B cell (primary cell): ENCODE measurements at places on chromosomes 13 and 19. TPM values are rescaled to one million over a fixed set of nuclear protein-coding genes. Genes with fewer than 3 reads are reported as not detected.

The GPI gene
- 99.3 and 102 TPM in 2 replicates for total RNA-seq

The C1QTNF9 gene
- total RNA-seq: not detected in 2 replicates

- DNase-seq: no peak
These were observed 43.1 kb downstream of the B3GLCT start for GRCh38 chr13:31242916-31243315.

DNA sequence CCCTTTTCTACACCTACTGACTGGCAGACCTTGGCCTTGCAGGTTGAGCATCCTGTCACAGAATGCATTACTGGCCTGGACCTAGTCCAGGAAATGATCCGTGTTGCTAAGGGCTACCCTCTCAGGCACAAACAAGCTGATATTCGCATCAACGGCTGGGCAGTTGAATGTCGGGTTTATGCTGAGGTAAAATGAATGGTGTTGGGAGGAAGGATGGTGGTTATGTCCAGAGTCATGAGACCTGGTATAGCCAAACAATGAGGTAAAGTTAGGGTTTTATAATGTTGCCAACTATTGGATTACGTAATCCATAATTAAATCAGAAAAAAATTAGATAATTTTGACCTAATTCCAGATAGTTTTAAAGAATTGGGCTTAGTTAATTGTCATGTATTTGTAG is 212.5 kb downstream of the PCCA start:
- no peak for DNase-seq

The SERPINE3 gene
- not detected in 2 replicates for total RNA-seq

The TNFSF13B gene
- 4.5 and 4.7 TPM in 2 replicates for total RNA-seq

DNA sequence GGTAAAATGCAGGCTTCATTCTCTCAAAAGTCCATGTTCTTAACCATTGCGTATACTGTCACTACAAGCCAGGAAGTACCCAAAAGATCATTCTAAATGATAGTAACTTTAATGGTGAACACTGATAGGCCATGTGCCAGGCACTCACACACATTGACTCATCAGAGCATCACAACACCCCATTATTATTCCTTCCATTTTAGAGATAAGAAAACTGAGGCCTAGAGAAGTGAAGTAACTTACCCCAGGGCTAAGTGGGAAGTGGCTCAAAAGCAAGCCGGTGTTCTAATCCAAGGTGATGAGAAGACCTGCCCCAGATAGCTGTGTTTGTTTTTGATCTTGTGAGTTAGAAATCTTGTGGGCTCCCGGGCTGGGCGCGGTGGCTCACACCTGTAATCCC is 1.4 kb upstream of the PHLDB3 start:
- DNase-seq: no peak

The PBX4 gene
- total RNA-seq: 11.7 and 11.8 TPM in 2 replicates

The GARIN5A gene
- total RNA-seq: 0.34 and 0.58 TPM in 2 replicates

DNA sequence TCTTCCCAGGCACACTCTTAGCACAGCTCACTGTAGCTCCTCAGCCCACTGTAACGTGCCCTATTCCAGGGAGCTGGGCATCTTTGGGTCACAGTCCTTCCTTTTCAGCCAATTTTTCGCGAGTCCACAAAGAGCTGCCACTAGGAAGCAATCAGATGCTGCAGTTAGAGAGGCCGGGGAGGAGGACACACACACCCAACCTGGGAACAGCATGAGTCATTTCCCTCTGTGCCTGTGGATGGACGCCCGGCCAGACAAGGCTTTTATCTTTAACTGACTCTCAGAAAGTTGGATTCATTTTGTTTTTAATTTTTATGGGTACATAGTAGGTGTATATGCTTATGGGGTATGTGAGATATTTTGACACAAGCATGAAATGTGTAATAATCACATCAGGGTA is 918.6 kb downstream of the UQCRFS1 start:
- no peak for DNase-seq

The THSD1 gene
- total RNA-seq: 0.34 and 0.44 TPM in 2 replicates

- DNase-seq: peak; percentile 40
These were observed 53.6 kb downstream of the GATAD2A start for GRCh38 chr19:19459073-19459472.

The IFNL1 gene
- not detected in 2 replicates for total RNA-seq

The ZNF726 gene
- total RNA-seq: 5.6 and 8.3 TPM in 2 replicates

DNA sequence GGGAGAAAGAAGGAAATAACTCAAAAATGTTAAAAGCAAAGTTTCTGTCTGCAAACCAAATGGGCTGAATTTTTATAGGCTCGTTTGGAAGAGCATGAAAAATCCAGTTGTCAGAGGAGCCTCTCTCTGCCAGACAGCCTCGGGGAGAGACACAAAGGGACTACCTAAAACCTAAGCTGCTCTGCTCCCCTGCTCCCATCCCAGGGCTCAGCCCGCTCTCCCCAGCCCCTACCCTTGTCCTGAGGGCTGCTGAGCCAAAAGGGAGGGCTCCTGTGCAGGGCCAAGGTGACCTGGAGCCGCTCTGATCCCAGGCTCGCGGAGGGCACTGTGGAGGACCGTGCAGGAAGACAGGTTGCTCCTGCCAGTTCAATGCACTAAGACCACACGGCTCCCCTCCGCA is 96.7 kb upstream of the UQCRFS1 start:
- DNase-seq: no peak

DNA sequence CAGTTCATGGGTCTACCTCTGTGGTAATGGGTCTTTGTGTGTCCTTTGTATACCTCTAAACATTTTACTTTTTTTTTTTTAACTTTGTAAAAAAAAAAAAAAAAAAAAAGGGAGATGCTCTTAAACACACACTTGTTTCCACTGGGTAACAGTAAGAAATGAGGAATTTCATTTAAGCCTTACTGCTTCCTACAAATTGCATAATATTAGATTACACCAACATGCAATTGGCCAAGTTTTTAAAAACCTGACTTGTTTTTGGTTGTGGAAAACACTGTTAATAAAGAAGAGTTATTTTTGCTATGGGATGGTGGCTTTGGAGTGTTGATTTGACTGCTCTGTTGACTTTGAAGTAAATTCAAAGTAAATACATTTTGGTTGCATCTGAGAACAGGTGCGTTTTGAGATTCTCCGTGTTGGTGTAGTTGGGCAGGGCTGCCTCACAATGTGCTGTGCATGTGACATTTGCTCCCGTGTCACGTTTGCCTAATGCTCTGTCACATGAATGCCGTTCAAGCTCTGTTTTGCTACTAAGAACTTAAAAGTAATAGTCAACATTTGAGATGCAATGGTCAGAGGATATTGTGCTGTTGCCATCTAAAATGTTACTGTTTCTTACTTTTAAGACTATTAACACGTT is 202.4 kb downstream of the LMO7 start:
- no peak for DNase-seq

GRCh38 chr19:46073268-46073922 is 32.6 kb upstream of the IGFL4 start:
- DNase-seq: no peak

DNA sequence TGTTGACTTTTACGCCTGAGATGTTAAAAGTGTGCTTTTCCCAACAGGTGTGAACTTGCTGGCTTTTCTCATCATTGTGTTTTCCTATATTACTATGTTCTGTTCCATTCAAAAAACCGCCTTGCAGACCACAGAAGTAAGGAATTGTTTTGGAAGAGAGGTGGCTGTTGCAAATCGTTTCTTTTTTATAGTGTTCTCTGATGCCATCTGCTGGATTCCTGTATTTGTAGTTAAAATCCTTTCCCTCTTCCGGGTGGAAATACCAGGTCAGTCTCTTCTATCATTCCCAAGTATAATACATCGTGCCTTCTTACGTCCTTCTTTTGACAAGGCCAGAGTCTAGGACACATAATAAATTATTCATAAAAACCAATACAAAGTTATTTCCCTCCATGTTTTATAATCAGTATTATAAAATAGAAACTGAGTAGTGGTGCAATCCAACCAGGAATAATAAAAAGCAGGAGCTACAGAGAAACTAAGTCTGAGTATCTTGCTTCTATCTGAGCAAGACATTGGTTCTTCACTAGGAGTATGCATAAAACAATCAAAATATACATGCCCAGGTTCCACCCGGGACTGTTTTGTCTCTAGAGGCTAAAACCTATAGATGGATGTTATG is 57.9 kb downstream of the RXFP2 start:
- no peak for DNase-seq

The RELB gene
- 106 and 111 TPM in 2 replicates for total RNA-seq

The KIRREL2 gene
- not detected in 2 replicates for total RNA-seq

DNA sequence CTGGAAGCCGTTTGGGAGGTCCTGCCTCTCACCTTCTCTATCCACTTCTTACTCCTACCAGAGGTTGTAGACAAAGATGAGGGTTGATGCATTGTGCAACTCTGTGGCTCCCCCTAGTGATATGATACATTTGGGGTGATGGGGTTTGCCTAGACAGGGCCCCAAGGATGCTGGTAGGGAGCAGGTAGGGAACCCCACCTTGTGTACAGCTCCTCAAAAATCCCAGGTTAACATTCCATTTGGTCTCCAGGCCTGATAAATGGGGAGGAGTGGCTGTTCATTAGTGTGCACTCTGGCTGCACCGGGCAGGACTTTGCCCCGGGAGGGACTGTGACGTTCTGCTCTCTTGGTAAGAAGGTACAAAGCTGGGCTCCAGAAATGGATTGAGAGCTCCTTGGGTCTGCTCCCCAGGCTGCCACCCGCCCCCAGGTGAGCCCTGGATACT is 19.2 kb downstream of the SIGLEC8 start:
- peak; percentile 75 for DNase-seq

DNA sequence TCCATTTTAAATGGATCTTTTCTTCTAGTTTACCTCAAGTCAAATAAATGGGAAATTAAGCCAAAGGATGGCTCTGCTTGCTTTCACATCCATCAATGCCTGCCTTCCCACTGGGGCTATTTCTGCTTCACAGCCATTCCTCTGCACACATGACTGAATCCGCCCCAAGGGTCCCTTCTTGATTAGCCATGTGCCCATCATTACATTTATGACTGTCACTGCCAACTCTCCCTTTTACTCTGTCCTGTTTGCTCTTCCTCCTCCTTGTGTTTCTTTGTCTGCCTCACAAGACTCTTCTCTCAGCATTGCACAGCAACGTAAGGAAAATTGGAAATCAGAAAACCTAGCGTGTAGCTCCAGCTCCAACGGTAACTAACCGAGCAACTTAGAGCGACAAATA is 410.2 kb downstream of the TBC1D4 start:
- no peak for DNase-seq

The CACNG6 gene
- not detected in 2 replicates for total RNA-seq
